Fibroblast of pulmonary artery (primary cell): ENCODE measurements at places on chromosomes 1 and 21.

GRCh38 chr1:64043976-64044375 is 159.4 kb upstream of the UBE2U start:
- DNase-seq = peak; percentile 56

DNA sequence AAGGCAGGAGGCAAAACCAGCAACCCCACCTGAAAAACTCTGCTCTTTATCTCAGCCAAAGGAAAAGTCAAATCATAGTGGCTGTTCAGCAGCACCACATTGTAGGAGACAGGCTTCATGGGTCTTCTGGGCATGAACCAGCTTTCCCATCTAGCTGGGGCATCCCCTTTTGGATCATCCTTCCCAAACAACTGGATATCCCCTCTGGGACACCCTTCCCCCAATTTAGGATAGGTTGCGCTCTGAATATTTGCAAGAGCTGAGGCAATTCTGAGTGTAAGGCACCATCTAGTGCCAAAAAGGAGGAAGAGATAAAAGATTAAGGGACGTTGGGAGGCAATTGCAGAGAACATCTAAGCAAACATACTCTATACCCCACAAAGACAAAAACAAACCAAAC is 295.8 kb downstream of the MATN1 start:
- DNase-seq = no peak

DNA sequence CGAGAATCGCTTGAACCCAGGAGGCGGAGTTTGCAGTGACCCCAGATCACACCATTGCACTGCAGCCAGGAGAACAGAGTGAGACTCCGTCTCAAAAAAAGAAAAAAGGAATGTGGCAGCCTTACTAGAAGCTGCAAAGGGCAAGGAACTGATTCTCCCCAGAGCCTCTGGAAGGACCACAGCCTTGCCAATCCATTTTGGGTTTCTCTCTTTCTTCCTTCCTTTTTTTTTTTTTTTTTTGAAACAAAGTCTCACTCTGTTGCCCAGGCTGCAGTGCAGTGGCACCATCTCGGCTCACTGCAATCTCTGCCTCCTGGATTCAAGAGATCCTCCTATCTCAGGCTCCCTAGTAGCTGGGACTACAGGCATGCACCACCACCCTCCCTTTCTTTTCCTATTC is 9.9 kb upstream of the IFNGR2 start:
- no peak for DNase-seq

- peak; percentile 95 for DNase-seq
Observed at GRCh38 chr1:165696625-165697100, 1.7 kb downstream of the ALDH9A1 start.

GRCh38 chr1:219871427-219872057 is 56.8 kb downstream of the SLC30A10 start:
- no peak for DNase-seq

GRCh38 chr1:91795591-91796389 is 90.2 kb downstream of the TGFBR3 start:
- peak; percentile 68 for DNase-seq

DNA sequence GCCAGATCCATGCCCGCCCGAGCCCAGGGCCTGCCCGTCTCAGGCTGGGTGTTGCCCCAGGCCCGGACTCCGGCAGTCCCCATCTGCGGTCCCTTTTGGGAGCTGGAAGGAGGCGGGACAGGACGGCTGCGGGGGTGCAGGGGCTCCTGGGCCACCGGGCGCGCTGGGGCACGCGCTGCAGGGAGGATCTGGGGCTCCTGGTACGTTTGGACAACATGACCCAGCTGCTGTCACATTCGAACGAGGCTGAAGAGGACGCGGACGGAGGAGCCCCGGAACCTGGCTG is 6.6 kb upstream of the CALML6 start:
- DNase-seq = no peak

GRCh38 chr1:184971522-184972265 is 2.6 kb downstream of the NIBAN1 start:
- DNase-seq = no peak

GRCh38 chr1:170929835-170930554 is 5.3 kb upstream of the MROH9 start:
- peak; percentile 73 for DNase-seq

- DNase-seq = no peak
Observed at GRCh38 chr1:21143138-21143537, 33.6 kb downstream of the EIF4G3 start.

DNA sequence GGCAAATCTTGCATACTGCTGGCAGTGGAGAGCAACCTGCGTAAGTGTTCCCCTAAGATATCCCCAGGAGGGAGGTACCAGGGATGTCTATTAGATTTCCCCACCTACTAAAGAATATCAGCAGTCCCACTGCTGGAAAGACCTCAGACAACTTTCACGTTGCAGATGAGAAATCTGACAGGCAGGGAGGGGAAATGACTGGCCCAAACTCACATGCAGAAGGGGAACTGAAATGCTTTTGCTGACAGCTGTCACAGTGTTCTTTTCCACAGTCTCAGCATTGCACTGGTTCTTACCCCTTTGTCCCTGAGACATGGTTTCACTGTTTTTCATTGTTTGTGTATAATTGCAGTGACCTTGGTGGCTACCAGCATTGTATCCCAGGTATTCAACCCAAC is 84.8 kb upstream of the ATP1A1 start:
- DNase-seq = no peak

- DNase-seq = no peak
Observed at GRCh38 chr21:38675182-38675824, 130.4 kb upstream of the ETS2 start.

DNA sequence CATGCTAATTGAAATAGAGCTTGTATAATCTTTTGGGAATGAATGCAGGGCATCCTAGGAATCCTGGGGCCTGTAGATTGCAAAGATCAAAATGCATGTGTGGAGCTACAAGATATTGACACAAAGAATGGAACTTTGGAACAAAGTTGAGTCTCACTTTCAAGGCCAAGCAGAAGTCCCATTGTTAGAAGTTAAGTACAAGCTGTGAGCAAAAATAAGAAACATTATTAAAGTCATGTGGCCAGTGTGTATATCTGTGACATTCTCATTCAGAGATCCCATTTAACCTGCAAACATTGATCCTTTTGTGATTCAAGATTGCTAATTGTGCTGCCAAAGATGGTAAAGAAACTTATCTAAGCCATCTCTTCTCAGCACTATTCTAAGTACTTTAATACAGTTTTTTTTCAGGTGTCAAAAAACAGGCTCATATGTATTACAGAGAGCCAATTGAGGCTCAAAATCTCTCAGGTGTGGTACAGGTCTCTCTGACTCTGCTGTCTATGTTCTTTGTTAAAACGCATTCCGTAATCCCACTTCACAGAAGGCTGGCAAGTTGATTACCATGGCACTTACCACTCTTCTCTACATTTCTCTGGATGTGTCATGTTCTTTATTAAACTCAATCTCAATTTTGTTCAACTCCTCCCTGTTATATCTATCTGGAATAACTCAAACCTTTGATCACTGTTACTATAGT is 704.4 kb upstream of the NEGR1 start:
- DNase-seq = no peak

- DNase-seq = peak; percentile 43
Observed at GRCh38 chr1:54716299-54717047, 812 bp downstream of the TTC4 start.

- DNase-seq = no peak
Observed at GRCh38 chr1:89725631-89726030, 92.7 kb downstream of the LRRC8C start.

DNA sequence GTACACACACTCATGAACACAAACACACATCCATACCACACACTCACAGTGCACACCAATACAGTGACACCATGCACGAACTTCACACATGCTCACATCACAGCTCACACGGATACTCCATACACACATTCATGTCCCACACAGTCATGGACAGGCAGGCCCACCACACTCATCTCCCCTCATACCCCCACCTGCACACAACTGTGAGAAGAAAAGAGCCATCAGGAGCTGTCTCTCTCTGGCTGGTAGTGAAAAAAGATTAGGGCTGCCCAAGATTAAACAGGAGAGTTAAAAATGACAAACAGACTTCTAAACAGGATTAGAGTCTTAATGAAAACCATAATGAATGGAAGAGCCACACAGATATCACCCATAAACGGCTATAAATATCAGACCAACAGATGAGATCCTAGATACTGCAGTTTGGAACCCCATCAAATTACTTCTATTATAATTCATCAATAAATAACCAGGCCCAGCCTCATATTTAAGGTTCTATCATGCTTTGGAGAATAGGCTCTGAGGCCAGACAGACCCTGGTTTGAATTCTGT is 122.3 kb downstream of the PLXNA2 start:
- no peak for DNase-seq

- DNase-seq = peak; percentile 99
Observed at GRCh38 chr1:55718758-55719671, 503.9 kb upstream of the USP24 start.

GRCh38 chr1:153624965-153625611 is 2.2 kb downstream of the S100A13 start:
- DNase-seq = no peak

GRCh38 chr21:45611939-45612664 is 31.4 kb upstream of the PCBP3 start:
- peak; percentile 82 for DNase-seq

- peak; percentile 22 for DNase-seq
Observed at GRCh38 chr1:196698993-196699392, 47.1 kb downstream of the CFH start.

- peak; percentile 14 for DNase-seq
Observed at GRCh38 chr21:37783016-37783415, 133.2 kb downstream of the KCNJ6 start.

GRCh38 chr1:206080026-206080820 is 27.2 kb downstream of the RHEX start:
- no peak for DNase-seq

DNA sequence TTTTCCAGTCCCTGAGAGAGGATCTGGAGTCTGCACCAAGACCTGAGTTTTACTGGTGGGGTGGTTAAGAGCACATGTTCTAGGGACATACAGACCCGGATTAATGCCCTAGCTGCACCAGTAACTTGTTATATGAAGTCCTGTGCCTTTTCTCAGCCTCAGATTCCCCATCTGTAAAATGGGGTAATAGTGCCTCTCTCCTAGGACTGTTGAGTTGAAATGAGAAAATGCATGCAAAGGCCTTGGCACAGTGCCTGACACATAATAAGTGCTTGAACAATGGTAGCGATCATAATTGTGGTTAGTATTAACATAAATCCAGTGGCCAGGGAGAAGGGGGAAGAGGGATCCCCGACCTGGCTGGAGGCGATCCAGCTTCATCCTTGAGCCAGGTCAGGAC is 12.3 kb downstream of the AHDC1 start:
- DNase-seq = peak; percentile 68
